Common myeloid progenitor, CD34-positive (primary cell): ENCODE measurements at places on chromosomes 1 and 21.

DNA sequence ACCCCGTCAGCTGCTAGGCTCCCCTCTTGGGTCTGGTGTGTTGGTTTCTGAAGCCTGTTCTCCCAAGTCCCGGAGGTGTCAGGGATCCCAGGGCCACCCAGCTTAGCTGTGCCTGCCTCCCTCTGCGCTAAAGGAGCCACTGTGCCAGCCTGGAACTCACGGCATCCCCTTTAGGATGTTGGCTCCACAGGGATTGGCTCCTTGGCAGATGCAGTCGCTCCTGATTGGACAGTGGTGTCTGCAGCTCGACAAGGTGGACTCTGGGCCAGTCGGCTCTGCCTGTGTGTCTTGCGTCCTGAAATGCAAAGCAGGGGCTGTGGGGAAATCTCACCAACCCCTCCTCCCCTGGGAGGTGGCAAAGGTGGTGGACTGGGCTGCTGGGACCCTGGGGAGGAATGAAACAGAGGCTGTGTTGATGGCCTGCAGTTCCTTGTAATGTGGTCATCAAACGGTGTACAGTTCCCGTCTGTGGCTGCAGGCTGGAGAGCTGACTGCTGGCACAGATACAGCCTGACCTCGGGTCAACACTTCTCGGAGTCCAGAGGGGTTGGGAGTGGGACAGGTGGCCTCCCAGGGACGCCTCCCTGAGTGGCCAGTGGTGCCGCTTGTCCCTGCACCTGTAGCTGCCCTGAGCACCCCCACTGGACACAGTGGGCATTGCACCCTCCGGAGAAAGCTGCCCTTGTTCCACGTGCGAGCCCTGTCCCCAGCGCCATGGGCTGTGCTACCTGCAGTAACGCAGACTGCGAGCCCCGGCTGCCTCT lies 11.5 kb upstream of the KCNAB2 start:
- peaks cover 65% of the 10 kb centered on the region for H3K4me1 ChIP-seq
- H3K27ac ChIP-seq: no peak overlapping the region
- peaks cover 41% of the 10 kb centered on the region for H3K36me3 ChIP-seq
- no peaks in the 10 kb centered on the region for H3K27me3 ChIP-seq

DNA sequence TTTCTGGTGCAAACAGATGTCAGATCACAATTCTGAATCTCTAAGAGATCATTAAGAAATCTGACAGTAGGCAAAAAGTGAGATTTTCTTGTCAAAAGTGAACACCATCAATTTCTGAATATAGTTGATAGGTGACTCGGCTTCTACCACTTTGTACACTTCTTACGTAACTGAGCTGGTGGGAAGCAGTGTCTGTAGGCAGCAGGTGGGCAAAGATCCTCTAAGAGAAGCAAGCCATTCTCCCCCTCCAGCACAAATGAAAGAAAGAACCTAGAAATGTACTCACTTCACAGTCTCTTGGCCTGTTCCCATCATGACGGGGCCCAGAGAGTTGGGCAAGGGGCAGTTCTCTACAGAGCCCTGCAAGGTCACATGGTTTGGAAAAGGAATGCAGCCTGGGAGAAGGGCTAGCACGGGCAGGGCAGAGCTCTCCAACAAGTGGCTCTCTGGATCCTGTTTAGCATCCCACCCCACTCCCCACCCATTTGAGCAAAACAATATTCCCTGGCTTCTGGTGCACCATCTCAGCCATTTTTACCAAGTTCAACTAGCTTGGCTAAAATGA lies 412.6 kb downstream of the LTN1 start:
- DNase-seq: no peak
- no peak overlapping the region for H3K4me3 ChIP-seq
- H3K27me3 ChIP-seq: no peaks in the 10 kb centered on the region
- no peaks in the 10 kb centered on the region for H3K36me3 ChIP-seq
- no peak overlapping the region for H3K27ac ChIP-seq

DNA sequence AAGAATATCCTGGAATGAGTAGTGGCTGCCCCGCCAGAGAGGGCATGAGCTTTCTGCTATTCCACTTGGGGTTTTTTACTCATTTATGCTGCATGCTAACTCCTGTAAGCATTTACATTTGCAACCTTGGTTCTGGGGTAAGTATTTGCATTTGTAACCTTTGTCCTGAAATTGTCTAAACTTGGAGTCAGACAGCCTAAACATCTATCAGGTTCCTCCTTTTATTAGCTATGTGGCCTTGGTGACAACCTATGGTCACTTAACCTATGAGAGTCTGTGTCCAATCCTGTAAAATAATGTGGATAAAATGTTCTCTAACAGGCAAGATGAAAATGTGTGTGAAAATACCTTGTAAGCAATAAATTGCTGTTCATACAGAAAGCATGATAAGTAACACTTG lies 8.9 kb upstream of the ZMYM4 start:
- H3K27ac ChIP-seq: no peak overlapping the region
- H3K36me3 ChIP-seq: no peaks in the 10 kb centered on the region

GRCh38 chr1:73662526-73662925 lies 535.5 kb downstream of the LRRIQ3 start:
- no peak for DNase-seq
- no peaks in the 10 kb centered on the region for H3K27me3 ChIP-seq
- H3K36me3 ChIP-seq: no peaks in the 10 kb centered on the region
- H3K4me1 ChIP-seq: no peaks in the 10 kb centered on the region

GRCh38 chr1:118960026-118960561 lies 28.0 kb downstream of the TBX15 start:
- no peak overlapping the region for H3K4me3 ChIP-seq
- DNase-seq: peak; percentile 68
- H3K27me3 ChIP-seq: no peaks in the 10 kb centered on the region
- H3K27ac ChIP-seq: no peak overlapping the region
- H3K36me3 ChIP-seq: no peaks in the 10 kb centered on the region

DNA sequence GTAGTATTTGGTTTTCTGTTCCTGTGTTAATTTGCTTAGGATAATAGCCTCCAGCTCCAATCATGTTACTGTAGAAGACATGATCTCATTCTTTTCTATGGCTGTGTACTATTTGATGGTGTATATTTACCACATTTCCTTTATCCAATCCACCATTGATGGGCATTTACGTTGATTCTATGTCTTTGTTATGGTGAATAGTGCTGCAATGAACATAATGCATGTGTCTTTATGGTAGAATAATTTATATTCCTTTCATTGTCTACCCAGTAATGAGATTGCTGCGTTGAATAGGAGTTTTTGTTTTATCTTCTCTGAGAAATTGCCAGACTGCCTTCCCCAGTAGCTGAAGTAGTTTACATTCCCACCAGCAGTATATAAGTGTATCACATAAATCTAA lies 538.8 kb downstream of the LRRIQ3 start:
- H3K27ac ChIP-seq: no peak overlapping the region
- no peaks in the 10 kb centered on the region for H3K4me1 ChIP-seq
- no peak for DNase-seq
- H3K36me3 ChIP-seq: no peaks in the 10 kb centered on the region

DNA sequence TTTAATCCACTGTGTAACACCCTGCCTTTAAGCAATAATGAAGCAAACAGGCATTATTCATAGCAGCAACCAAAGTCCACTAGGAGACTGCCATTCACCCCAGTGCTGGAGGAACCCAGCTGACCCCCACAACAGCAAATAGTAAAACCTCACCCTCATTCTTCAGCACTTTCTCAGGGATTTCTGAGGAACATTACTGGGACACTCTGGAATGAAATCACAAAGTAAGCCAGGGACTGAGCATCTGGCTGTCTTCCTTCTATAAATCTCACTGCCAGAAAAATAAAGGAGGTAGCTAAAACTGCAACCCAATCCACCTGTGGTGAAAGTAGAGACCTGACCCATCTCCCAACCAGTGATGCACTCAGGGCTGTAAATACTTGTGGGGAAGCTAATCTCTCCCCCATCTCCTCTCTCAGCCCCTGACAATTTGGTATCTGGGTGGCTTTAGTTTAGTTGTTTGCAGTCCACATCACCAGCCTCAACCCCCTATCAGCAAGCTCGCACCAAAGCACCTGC lies 47.1 kb downstream of the COL6A1 start:
- H3K27me3 ChIP-seq: no peaks in the 10 kb centered on the region
- H3K4me3 ChIP-seq: no peak overlapping the region
- H3K27ac ChIP-seq: no peak overlapping the region
- H3K36me3 ChIP-seq: no peaks in the 10 kb centered on the region
- no peak for DNase-seq

DNA sequence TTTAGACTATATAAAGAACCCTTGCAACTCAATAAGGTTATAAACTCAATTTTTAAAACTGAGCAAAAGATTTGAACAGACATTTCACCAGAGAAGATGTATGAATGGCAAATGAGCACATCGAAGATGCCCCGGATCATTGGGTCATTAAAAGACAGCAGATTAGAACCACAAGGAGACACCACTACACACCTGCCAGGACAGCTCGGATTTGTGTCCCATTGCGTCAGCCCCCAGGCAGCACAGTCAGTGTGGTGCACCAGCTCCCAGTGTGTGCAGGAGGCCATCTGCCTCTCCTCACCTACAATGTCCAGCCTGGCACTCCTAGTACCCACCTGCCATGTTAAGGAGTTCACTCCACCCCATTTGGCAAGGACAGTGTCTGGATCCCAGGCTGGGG lies 61.1 kb upstream of the LRP8 start:
- DNase-seq: no peak
- H3K27me3 ChIP-seq: no peaks in the 10 kb centered on the region
- no peak overlapping the region for H3K4me3 ChIP-seq
- H3K27ac ChIP-seq: no peak overlapping the region

GRCh38 chr1:204194080-204194479 lies 2.2 kb downstream of the KISS1 start:
- peaks cover 42% of the 10 kb centered on the region for H3K4me1 ChIP-seq
- H3K36me3 ChIP-seq: no peaks in the 10 kb centered on the region
- H3K4me3 ChIP-seq: no peak overlapping the region
- DNase-seq: no peak
- no peaks in the 10 kb centered on the region for H3K27me3 ChIP-seq

GRCh38 chr1:223298701-223299100 lies 65.3 kb downstream of the SUSD4 start:
- no peak overlapping the region for H3K27ac ChIP-seq
- H3K27me3 ChIP-seq: no peaks in the 10 kb centered on the region
- DNase-seq: no peak
- no peaks in the 10 kb centered on the region for H3K36me3 ChIP-seq
- H3K4me3 ChIP-seq: no peak overlapping the region
- H3K4me1 ChIP-seq: no peaks in the 10 kb centered on the region

DNA sequence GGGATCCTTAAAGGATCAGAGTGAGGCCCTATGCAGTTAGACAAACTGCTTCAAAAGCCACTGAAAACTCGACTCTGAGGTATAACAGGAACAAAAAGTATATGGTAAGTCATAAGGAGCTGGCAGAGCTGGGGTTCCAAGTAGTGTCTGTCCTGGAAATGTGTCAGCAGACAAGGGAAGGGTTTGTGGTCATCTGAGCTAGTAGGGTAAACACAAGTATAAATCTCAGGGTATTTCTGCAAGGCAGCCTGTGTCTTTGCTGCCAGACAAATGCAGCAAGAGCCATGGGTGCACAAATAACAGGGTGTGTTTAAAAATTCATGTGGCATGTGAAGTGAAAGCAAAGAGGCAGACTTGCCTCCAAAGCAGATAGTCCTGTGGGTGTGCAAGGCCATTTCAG lies 759.0 kb upstream of the ADAMTS5 start:
- no peak for DNase-seq
- no peaks in the 10 kb centered on the region for H3K27me3 ChIP-seq
- no peak overlapping the region for H3K27ac ChIP-seq
- no peak overlapping the region for H3K4me3 ChIP-seq
- H3K4me1 ChIP-seq: no peaks in the 10 kb centered on the region

DNA sequence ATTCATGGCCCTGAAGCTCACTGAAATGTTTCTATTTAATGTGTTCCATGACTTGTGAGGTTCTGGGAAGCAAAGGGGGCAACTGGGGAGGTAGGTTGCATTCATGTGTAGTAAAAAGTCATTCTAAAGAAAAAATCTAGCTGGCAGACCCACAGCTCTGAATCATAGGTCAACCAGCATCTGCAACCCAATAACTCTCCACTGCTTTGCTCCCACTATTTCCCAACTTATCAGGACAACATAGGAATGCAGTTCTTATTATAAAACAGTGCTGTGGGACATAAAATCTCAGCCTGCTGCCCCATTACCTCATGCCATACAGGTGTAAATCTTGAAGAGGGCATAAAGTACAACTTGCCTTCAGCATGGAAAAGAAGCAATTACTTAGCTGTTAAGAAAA lies 576.1 kb upstream of the PTBP2 start:
- H3K4me3 ChIP-seq: no peak overlapping the region
- H3K27ac ChIP-seq: no peak overlapping the region
- no peaks in the 10 kb centered on the region for H3K27me3 ChIP-seq

DNA sequence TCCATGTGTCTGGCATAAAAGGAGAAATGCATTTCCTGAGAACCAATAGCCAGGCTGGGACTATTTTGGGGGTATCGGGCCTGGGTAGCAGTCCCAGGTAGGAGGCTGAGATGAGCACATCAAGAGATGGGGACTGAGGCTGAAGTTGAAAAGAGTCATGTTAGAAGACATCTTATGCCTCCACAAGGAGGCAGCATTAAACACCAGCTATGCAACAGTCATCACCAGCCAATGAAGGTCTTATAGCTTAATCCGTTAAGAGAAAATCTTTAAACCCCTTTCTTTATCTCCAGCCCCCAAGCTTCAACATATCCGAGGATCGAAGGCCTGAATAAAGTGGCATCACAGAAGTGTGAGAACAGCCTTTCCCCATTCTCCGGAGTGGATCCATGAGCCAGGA lies 640.7 kb upstream of the PTBP2 start:
- DNase-seq: no peak
- H3K4me3 ChIP-seq: no peak overlapping the region
- H3K27ac ChIP-seq: no peak overlapping the region
- no peaks in the 10 kb centered on the region for H3K4me1 ChIP-seq
- H3K36me3 ChIP-seq: no peaks in the 10 kb centered on the region

- H3K4me3 ChIP-seq: no peak overlapping the region
- DNase-seq: peak; percentile 18
- H3K36me3 ChIP-seq: no peaks in the 10 kb centered on the region
- H3K27ac ChIP-seq: no peak overlapping the region
- H3K4me1 ChIP-seq: peaks cover 14% of the 10 kb centered on the region
These were observed 281.4 kb downstream of the RPS6KC1 start for GRCh38 chr1:213332491-213332890.

GRCh38 chr1:36324353-36324703 lies 883 bp upstream of the EVA1B start:
- H3K27ac ChIP-seq: no peak overlapping the region
- no peak for DNase-seq
- H3K36me3 ChIP-seq: no peaks in the 10 kb centered on the region
- H3K27me3 ChIP-seq: no peaks in the 10 kb centered on the region

- H3K36me3 ChIP-seq: no peaks in the 10 kb centered on the region
- no peak overlapping the region for H3K27ac ChIP-seq
- H3K27me3 ChIP-seq: no peaks in the 10 kb centered on the region
These were observed 31.3 kb downstream of the ZBTB8B start for GRCh38 chr1:32496127-32496526.
